Astrocyte (in vitro differentiated cells and primary cell): ENCODE measurements at places on chromosomes 11 and 22.

DNA sequence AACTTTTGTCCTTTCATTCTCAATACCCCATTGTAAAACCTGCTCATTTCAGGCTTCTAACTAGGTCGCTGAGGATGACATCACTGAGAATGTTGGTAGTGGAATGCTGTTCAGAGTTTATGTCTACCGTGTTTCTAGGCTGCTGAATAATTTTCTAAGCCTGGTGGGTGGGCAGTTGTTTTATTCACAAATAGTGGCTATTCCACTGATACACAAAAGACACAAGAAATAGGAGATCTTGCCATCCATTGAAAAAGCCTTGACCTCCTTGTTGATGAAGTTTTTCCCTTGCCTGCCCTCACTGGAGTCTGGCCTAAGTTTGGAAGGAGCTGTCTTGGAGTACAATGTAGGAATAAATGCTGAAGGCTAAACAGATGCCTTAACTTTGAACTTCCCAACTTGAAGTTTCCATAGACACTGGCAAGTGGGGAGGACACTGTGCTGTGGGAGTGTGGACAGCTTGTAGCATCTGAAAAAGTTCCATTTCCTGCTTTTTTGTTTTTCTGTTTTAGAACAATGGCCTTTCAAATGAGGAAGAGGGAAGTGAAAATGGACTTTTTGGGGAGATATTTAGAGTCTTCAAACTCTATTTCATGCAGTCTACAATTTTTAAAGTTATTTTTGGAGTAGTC lies 59.2 kb downstream of the TRIM44 start:
- no peak for DNase-seq

- DNase-seq, result no peak
Observed at GRCh38 chr11:38988908-38989307, 2390.9 kb upstream of the RAG2 start.

- DNase-seq, result no peak
Observed at GRCh38 chr22:22929381-22930221, 42.0 kb downstream of the IGLL5 start.

- DNase-seq, result no peak
Observed at GRCh38 chr22:17924735-17925364, 99.5 kb downstream of the MICAL3 start.

DNA sequence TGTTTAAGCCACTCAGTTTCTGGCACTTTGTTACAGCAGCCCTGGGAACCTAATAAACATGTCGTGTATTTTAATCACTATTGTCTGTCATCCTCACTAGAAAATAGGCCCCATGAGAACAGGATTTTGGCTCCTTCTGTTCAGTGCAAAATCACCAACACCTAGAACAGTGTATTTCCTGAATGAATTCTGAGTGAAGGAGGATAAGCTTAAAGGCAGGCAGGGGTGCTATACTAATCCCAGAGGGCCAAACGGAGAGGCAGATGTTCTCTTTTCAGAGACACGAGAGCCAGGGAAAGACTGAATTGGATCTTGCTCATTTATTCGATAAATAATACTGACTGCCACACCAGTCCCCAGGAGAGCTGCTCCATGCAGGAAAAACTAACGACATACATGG lies 10.4 kb downstream of the SMCO4 start:
- no peak for DNase-seq

DNA sequence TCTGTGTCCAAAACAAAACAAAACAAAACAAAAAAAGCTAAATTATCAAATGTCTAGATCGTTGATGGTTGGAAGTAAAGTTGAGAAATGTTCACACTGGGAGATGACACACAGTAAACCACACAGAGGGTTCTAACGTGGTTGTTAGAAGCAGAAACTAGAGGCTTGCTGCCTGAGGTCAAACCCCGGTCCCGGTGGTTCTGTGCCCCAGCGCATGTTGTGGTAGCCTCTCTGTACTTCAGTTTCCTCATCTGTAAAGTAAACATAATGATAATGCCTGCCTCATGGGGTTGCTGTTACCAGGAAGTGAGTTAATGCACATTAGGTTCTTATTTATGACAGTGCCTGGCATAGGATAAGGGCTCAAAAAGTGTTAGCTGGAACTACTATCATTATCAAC lies 33.4 kb downstream of the PPARA start:
- DNase-seq, result no peak

GRCh38 chr22:19760058-19760950 lies at the start of gene TBX1:
TBX1 (plus strand) TSS chr22:19760778; CDS start chr22:19760844, 66 bp downstream.
- DNase-seq, result no peak

- DNase-seq, result no peak
Observed at GRCh38 chr22:32917577-32918354, 116.3 kb downstream of the TIMP3 start.
